ENCODE measurements at places on chromosomes 2 and 18.

- no peak for DNase-seq
These were observed 588.0 kb upstream of the NRXN1 start for GRCh38 chr2:51619961-51620360.

- no peak for DNase-seq
These were observed 501.8 kb upstream of the SALL3 start for GRCh38 chr18:78477840-78478239.

DNA sequence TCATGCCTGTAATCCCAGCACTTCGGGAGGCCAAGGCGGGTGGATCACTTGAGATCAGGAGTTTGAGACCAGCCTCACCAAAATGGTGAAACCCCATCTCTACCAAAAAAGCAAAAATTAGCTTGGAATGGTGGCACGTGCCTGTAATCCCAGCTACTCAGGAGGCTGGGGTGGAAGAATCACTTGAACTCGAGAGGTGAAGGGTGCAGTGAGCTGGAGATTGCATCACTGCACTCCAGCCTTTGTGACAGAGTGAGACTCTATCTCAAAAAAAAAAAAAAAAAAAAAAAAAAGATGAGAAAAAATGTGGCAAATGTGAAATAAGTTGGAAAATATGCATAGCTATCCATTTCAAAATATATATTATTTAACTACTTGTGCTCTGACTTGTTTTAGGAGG, 65.0 kb downstream of the KCNS3 start:
- no peak for DNase-seq

DNA sequence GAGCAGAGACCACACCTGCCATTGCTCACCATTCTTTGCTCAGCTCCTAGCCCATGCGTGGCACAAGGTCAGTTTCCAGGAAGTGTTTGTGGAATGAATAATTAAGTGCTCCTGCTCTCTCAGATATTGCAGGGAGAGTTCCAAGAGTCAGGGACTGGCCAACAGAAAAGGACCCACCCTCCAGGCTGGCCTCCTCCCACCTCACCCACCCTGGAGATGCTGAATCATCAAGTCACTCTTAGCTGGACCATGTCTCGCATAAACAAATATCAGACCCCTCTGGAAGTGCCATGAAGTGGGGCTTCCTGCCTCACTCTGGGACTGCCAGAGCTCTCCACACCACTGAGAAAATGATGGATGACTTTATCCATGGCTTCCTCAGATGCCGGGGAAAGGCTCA, 256.0 kb downstream of the TNS1 start:
- DNase-seq: no peak

GRCh38 chr18:47574966-47575365, 323.5 kb upstream of the SKOR2 start:
- no peak for DNase-seq

DNA sequence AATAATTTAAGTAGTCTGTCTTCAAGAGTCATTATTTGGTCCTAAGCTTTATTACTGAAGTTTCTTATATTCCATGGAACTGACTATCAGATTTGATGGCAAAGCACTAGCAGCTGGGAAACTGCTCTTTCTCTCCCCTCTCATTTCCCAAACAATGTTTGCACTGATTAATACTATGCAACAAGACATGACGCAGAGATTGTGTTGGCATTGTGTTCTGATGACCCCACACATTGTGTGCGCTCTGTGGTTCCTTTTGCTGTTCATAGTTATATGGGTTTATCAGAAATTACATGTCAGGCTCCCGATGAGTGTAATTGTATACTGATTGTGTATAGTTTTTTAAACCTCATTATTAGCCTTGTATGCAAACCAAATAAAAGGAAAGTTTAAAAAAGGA, 331.6 kb upstream of the FANCL start:
- no peak for DNase-seq

DNA sequence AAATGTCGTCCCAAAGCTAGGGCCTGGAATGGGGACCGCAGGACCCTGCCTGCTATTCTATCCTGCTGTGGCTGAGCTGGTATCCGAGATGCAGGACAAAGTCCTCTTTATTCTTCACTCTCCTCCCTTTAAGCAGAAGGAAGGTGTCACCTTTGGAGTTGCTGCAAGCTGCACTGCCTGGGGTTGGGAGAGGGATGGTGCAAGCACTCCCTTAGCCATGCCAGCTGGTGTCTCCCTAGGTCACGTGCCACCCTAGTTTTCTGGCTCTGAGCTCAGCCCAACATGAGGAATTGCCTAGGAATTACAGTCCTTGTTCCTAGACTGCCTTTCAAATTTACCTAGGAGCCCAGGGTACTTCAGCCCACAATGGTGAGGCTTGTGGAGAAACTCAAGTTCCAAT, 21.4 kb upstream of the FAM228A start:
- DNase-seq: no peak

DNA sequence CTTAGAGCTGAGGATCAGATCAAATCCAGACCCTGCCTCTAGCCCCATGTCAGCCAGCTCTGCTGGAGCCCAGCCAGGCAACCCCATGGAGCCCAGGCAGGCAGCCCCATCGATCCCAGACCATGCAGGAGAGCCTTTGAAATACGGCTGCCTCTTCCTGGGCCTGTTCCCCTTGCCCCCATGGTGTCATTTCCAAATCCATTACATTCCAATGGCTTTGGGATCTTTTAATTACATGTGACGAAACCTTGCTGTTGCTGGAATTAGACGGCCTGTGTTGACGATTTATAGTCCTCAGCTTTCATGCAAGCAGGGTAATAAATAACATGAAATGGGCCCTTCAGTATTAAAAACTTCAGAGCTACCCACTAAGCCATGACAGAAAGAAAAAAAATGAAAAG, 75.8 kb upstream of the SLC14A2 start:
- DNase-seq: no peak

GRCh38 chr18:79543861-79544385, 135.7 kb upstream of the CTDP1 start:
- DNase-seq: no peak

- no peak for DNase-seq
These were observed 100.8 kb upstream of the UGP2 start for GRCh38 chr2:63740943-63741342.

DNA sequence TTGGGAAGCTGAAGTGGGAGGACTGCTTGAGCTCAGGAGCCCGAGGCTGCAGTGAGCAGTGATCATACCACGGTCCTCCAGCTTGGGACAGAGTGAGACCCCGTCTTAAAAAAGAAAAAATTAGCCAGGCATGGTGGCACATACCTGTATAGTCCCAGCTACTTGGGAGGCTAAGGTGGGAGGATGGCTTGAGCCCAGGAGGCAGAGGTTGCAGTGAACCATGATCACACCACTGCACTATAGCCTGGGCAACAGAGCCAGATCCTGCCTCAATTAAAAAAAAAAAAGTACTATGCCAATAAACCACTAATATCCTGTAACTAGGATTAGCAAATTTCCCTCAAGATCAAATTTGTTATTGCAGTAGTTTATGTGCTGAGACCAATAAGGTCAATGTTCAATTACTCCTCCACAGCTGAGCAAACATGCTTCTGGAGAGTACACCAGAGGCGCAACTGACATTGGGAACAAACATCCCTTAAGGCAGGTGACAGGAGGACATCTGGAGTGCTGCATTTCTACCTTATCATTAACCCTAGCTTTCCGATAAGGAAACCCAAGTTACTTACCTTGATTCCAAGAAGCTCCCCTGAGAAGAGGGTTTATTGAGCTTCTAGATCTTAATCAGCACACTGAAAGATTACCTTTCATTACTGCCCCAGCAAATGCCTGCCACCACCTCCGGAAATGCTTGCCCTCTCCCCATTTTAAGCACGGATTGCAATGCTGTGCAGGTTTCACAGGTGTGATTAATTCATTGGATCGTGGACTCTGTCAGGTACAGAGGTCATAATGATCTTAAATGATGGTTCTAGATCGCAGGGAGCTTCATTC, 26.2 kb downstream of the MGAT4A start:
- DNase-seq: no peak

DNA sequence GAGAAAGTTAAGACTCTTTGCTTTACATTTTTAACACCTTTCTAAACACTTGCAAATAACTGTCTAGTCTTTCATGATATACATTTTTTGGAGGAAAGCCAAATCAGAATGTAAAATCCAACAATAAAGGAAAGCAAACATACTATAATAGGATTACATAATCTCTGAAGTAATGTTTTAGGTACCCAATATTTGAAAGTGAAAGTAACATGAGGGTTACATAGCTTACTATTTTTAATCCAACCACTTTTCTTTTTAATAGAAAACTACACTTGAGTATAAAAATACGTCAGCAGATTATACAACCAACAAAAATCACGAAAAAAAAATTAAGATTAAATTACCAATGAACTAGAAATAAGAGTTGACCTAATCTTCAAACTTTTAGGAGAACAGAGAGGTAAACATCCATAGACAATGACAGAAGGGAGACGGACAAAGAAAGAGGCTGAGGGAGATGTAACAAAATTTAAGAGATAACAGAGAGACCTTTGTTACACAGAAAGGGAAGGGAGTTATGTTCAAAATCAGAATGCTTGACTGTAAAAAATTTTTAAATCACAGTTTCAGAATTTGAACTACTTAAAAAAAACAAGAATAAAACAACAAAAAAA, 150.0 kb downstream of the IKZF2 start:
- no peak for DNase-seq

DNA sequence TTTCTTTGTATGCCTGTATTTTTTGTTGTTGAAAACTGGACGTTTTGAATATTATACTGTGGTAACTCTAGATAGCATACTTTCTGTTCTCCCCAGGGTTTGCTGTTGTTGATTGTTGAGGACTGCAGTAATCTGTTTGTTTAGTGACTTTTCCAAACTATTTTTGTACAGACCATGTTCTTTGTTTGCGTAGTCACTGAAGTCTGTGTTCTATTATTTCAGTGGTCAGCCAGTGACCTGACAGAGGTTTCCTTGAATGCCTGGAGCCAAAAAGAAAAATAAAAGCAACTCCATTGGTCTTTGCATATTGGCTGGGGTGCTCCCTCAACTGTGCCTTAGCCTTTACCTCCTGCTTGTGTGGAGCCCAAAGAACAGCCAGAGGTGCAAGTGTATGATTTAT, 42.7 kb upstream of the PHLPP1 start:
- DNase-seq: no peak

DNA sequence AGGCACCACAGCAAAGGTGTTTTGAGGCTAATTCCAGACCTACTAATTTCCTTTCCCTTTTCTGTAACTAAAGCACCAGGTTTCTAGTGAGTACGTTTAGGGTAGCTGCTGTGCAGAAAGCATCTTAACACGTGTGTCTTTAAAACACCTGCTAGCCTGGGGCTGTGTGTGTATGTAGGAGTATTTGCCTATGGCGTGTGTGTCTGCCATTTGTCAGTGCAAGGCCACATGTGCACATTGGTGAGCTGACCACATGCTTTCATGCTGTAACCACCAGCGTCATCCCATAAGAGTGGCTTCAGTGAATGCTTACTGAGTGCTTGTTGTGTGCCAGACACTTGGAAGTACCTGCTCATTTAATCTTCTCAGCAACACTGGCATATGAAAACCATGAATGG, 241.6 kb downstream of the SEPTIN10 start:
- DNase-seq: no peak

DNA sequence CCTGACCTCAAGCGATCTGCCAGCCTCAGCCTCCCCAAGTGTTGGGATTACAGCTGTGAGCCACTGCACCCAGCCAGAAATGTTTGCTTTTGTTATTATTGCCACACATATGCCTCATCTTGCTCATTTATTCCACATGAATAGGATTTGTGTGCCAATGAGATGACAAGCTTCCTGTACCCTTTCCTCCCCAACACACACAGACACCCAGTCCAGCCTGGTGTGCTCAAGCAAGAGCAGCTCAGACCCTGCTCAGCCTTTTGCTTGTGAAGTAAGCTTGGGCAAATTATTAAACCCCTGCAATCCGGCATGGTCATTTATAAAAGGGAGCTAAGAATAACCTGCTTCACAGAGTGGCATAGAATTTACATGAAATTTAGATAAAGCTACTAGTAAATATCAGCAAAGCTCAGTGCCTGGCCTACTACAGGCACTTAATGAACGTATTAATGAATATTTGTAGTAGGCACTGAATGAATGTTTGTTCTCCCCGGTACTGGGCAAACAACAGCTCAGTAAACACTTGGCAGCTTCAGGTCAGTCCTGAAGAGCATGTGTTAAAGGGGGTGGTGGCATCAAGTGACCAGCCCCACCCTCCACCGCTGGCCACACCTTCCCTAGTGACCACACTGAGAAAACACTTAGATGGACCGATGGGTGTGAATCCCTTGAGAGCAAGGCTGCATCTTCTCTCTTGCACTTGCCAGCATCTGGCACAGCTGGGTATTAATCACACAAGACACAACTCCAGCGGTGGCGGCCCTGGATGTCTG, 280.2 kb downstream of the SRBD1 start:
- no peak for DNase-seq

GRCh38 chr2:2827761-2828221, 496.7 kb upstream of the MYT1L start:
- no peak for DNase-seq

DNA sequence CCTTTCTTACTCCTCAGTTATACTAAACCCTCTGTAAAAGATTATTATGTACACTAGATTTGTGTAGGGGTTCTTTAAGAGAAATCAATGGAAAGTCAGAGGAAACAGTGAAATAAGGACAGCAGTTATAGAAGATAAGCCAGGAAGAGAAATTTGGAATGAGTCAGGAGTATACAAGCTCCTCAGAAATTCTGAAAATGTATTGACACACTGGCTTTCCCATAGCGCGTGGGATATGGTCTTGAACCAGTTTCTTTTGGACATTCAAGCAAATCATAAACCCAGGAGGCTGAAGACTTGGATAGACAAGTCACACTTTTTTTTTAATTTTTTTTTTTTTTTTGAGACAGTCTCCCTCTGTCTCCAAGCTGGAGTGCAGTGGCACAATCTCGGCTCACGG, 316.1 kb upstream of the MMADHC start:
- no peak for DNase-seq

- no peak for DNase-seq
These were observed 7.4 kb downstream of the IL1R2 start for GRCh38 chr2:101998896-101999789.

GRCh38 chr18:62572456-62572855, 49.6 kb downstream of the ZCCHC2 start:
- DNase-seq: no peak

DNA sequence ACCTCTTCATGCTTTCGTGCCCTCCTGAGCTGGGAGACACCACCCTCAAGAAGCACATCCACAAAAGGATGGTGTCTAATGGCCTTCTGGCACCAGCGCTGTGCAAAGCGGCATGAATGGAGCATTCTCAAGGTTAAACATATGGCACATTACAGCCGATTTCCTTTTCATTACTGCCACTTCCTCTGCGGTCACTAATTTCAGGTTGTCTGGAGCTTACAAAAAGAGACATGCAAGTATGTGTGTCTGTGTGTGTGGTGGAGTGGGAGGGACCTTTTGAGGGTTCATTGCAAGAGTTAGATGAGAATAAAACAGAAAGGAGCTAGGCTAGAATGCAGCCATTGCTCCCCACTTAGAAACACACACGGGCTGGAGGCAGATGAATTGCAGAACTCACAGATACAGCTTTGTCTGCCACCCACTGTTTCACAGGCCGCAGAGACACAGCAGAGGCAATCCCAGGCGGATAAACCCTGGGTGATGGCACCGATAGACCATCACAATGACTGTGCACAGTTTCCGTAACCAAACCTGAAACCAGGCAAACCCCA, 76.0 kb downstream of the TGIF1 start:
- peak; percentile 81 for DNase-seq

- DNase-seq: no peak
These were observed 86.6 kb upstream of the TMEM247 start for GRCh38 chr2:46392561-46393346.
